ENCODE measurements at places on chromosomes 7 and 10.

GRCh38 chr10:126917975-126918908 lies 13.0 kb downstream of the DOCK1 start:
- no peak for DNase-seq

- DNase-seq, result no peak
These were observed at the start of gene GPR22 for GRCh38 chr7:107469929-107470328. TSS of gene GPR22 (plus strand) at chr7:107470057. CDS start at chr7:107474061, 4,004 bp downstream.

DNA sequence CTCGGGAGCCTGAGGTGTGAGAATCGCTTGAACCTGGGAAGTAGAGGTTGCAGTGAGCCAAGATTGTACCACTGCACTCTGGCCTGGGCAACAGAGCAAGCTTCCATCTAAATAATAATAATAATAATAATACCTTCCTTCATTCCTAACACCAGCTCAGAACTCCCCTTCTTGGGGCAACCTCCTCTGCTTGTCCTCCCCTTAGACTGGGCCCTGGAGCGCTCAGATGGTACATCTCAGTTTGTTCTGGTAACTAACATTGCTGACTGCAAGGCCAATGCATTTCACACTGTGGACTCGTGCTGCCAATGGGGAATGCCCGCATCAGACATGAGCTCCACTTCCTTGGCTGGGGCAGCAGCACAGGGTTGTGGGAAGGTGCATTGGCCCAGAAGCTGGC lies 77.6 kb downstream of the C10orf105 start:
- no peak for DNase-seq

DNA sequence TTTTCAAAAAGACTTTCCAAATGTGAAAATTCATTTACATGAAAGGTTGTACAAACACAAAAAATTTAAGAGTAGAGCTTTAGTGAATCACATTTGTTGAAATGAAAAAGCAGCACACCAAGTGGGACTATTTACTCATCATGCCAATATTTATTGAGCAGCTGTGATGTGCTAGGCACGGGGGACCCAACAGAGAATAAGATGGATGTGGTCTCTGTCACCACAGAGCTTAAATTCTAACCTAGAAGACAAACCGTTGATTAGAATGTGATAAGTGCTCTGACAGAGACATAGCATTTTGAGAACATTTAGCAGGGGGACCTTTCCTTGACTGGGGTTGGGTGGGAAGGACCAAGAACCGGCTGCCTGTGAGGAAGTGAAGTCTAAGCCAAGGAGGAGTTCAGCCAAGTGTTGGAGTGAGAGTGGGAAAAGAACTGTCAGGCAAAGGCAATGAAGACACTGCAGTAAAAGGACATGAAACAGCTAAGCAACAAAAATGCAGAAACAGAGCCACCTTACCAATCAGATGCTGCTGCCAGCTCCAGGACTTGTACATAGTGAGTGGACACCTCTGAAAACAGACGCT lies 19.1 kb downstream of the ADAM12 start:
- DNase-seq, result no peak

DNA sequence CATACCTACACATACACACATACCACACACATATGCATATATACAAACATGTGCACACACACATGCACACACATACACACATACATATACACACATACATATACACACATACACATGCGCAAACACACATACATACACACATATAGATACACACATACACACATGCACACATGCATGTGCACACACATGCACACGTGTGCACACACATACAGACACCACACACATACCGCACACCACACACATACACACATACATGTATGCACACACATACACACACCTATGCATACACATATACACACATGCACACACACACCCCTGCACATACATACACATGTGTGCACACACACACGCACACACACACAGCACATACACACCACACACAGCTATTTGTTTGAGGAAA lies 236.5 kb downstream of the WDR11 start:
- DNase-seq, result no peak

GRCh38 chr10:70567603-70568002 lies 34.9 kb downstream of the PRF1 start:
- no peak for DNase-seq

- DNase-seq, result no peak
These were observed 30.2 kb downstream of the WDR86 start for GRCh38 chr7:151379534-151380198.

- no peak for DNase-seq
These were observed 202.6 kb upstream of the SEMA3E start for GRCh38 chr7:83851551-83851950.

- DNase-seq, result no peak
These were observed 661.3 kb downstream of the PARD3 start for GRCh38 chr10:34153663-34154382.

DNA sequence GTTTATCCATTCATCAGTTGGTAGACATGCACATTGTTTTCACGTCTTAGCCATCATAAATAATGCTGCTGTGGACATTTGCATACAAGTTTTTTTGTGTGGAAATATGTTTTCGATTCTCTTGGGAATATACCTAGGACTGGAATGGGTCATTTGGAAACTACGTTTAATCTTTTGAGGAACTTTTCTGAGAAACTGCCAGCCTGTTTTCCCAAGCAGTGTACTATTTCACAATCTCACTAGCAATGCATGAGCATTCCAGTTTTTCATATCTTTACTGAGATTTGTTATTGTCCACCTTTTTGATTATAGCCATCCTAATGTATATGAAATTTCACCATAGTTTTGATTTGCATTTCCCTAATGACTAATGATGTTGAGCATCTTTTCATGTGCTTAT lies 95.7 kb upstream of the JAZF1 start:
- no peak for DNase-seq

DNA sequence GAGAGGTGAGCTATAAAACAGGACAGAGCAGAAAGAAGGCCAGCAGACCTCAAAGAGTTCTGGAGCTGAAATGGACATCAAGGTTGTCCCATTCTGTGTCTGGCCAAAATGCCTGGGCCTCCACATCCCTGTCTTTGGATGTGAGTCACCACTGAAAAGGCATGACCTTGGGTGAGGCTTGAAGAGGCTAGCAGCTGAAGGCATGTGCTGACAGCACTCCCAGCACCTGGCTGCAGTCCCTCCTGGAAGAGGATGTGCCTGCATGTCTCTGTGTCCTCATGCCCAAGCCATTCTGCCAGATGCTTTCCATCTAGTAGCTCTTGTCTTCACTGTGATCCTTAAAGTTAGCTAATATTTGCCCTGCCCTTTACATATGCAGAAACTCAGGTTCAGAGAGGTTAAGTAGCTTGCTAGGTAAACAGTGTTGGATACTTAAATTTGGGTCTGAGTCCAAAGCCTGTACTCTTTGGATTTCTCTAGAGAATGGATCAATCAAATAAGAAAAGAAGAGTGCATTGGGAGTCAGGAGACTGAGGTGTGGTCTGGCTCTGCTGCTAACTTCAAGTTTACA lies 35.8 kb downstream of the HECW1 start:
- DNase-seq, result peak; percentile 64

- no peak for DNase-seq
These were observed 179.2 kb upstream of the MBL2 start for GRCh38 chr10:52951824-52952223.

GRCh38 chr10:132588301-132589013 lies 50.9 kb downstream of the INPP5A start:
- no peak for DNase-seq

GRCh38 chr10:8116926-8117493 lies 62.5 kb downstream of the GATA3 start:
- DNase-seq, result no peak
